ENCODE measurements at places on chromosomes 7 and 10.
A peak's percentile ranks its signal among the peaks of the same experiment; 100 is the strongest.

DNA sequence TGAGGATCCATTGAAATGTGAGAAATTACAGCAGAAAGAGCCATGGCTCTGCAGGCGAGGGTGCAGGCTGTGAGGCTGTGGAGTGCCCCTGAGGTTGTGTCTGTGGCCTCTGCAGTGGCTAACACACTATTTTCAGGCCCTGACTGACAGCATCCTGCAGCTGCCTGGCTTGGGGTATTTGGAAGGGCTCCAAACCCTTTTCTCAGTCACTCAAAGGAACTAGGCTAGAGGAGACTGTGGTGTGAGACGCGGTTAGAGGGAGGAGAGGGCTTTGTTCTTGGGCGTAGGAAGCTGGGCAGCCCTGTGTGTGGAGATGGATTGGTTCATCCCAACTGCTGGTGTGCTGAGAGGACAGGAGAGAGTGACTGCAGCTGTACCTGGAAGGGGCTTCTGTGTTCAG, 134.9 kb downstream of the RAMP3 start:
- no peak for DNase-seq

DNA sequence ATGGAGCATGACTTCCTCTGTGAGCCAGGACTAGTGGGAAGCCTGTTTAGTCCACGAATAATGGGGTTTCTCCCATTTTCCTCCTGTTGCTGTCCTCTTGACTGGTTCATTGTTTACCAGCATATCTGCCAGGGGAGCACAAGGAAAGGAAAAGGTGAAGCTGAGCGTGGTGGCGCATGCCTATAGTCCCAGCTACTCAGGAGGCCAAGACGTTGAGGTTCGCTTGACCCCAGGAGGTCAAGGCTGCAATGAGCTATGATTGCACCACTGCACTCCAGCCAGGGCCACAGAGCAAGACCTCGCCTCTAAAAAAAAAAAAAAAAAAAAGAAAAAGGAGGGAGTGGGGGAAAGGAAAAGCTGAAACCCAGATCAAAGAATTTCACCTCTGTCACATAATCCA, 5.8 kb upstream of the IL2RA start:
- no peak for DNase-seq

- no peak for DNase-seq
Measured at GRCh38 chr10:6729071-6729774, 149.1 kb upstream of the PRKCQ start.

DNA sequence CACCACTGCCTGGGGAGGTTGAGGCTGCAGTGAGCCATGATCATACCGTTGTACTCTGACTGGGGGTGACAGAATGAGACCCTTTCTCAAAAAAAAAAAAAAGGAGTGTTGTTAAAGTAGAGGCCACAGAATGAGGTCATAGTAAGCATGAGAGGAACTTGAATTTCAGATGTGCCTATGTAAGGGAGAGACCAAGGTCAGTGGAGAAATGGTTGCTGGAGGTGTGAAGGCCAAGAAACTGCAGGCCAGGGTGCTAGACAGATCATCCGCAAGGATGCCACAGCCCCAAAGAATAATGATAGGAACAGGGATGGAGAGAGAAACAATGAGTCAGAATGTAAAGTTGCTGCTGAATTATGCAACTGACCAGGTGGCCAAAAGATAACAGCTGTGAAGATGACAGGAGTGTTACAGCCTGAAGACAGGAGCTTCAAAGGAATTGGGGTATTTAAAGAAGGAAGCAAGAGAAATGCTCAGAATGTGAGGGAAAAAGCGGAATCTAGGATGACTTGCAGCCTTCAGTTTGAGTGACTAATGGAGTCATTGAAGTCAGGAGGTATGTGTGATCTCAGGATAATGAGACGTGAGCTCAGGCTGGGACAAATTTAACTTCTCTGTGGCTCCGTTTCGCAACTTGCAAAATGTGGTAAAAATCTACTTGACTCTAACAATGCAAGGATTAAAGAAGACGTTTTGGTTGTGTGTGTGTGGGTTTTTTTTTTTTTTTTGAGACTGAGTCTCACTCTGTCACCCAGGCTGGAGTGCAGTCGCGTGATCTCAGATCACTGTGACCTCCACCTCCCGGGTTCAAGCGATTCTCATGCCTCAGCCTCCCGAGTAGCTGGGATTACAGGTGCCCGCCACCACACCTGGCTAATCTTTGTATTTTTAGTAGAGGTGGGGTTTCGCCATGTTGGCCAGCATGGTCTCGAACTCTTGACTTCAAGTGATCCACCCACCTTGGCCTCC, 22.2 kb downstream of the TYW1B start:
- DNase-seq: peak; percentile 18

- DNase-seq: peak; percentile 43
Measured at GRCh38 chr7:30135301-30136116, 723 bp downstream of the MTURN start.

DNA sequence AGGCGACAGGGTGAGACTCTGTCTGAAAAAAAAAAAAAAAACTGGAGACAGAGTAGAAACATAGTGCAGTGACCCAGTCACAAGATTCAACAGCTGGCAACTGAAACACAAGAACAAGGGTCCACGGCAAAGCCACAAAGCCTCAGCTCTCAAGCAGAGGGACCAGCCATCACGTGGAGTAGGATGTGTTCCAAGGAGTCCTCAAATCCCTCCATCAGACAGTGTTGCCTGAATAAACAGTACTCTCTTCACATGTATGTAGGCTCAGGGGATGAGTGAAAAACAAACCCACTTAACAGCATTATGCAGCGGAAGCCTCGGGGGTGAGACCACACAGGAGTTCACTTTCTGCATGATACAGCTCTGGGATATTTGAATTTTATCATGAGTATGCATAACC, 62.0 kb downstream of the SLIT1 start:
- no peak for DNase-seq

DNA sequence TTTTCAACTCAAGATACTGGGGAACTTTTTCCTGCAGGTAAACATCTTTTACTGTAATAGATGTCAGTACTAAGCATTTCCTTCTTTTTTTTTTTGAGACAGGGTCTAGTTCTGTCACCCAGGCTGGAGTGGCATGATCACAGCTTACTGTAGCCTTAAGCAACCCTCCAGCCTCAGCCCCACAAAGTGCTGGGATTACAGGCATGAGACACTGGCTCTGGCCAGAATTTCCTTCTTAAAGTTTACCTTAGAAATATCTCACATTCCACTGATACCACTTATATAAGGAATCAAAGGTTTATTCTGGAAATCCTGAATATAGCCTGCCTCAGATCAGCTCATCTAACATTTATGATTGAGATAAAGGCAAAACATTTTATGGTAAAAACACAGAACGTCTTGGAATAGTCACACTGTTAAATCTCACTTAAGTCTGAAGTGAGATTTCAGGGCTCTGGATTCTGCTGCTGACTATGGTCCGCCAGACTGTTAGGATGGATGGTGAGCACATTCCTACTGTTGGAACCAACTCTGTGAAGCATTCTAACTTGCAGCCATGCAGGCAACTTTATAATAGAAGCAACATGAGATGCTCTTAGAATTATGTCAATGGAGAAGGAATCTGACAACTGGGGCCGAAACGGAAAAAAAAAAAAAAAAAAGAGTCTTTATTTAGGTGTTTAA, 151.9 kb downstream of the ZMYND11 start:
- DNase-seq: no peak

GRCh38 chr10:119361037-119361436, 153.7 kb downstream of the GRK5 start:
- no peak for DNase-seq

GRCh38 chr7:143263266-143264195, at the start of gene GSTK1:
Gene GSTK1, plus strand, starts transcription at chr7:143263441. Its CDS starts 73 bp downstream, at chr7:143263514.
- DNase-seq: peak; percentile 83

- no peak for DNase-seq
Measured at GRCh38 chr7:70533614-70534013, 598.3 kb upstream of the GALNT17 start.

DNA sequence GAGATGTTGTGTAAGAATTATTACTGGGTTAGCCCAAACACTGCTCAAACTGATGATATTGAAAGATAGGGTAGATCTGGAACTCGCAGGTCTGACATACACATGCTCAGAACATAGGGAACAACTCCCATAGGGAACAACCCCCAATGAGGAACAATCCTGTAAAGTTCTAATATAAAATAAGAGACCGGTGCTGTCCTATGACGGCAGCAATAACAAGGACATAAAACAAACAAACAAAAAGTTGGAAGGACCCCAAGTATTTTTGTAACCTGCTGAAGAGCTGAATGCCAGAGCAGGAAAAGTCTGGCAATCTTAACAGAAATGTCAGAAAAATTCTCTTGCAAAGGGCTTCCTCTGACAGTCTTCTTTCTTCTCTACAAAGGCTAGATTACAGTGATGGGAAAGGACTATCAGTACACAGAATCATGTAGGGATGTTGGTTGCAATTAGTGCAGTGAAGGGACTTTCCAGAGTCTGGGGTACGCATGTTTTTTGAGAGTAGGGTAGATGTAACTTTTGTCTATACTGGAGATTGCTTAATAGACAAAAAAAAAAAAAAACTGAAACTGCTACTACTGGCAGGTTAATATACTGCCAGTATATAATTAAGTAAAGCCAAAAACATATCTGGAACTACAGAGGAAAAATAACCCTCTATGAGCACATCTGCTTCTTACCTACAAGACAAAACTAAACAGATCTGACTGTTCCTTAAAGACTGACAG, 35.5 kb downstream of the IDE start:
- no peak for DNase-seq

DNA sequence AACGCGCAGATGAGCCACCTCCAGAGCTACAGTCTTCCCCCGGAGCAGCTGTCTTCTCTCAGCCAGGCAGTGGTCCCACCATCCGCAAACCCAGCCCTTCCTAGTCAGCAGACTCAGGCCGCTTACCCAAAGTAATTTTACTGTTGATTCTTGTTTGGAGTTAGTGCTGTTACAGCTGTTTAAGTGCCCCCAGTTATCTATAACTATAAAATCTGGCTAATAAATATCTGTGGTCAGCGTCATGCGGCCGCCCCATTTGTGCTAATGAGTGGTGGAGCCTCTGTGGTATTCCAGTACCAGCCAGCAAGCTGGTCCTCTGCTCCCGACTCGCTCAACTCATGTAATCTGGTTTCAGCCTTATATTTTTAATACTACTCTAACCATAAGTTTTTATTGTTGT, 43.2 kb upstream of the TMEM236 start:
- no peak for DNase-seq

DNA sequence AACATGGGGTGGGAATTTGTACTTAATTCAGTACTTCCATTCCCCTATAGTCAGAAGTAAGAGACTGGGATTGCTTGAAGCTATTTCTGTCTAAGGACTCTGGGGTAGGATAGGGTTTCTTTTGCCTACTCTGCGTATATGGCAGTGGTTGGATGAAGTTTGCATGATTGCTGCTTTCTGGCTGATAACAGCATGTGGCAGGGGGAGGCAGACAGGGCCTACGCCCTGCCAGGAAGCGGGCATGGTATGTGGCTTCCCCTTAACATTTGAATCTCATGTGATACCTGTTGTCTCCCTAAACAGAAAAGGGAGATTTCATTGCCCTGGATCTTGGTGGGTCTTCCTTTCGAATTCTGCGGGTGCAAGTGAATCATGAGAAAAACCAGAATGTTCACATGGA, 57.1 kb downstream of the TACR2 start:
- DNase-seq: no peak

DNA sequence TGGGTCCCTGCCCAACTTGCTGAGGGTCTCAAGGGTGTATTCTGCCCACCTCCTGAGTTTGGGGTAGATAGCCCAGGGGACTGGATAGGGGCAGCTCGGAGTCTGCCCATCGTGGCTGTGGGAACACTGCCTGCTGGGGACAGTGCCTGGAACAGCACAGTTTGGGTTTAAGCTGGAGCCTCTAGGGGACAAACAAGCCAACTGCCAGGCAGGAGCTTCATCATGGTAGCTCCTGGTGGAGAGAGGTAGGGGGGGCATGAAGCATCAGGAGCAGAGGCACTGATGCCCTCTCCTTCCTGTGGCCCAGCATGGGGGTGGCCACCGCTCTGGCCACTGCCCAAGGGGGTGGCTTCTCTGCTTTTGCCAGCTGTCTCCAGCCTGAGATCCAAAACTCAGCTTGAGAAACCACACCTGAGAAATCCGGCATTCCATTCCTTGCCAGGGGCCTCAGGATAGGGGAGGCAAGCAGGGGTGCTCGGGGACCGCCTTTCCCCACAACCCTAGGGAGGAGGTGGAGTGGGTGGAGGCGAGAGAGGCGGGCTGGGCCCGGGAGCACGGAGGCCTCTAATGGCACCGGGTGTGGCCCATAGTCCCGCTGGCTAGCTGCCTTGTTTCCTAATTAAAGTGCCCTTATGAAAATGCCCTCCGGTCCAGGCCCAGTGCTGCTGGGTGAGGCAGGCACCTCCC, 47.6 kb downstream of the UNC5B start:
- no peak for DNase-seq

DNA sequence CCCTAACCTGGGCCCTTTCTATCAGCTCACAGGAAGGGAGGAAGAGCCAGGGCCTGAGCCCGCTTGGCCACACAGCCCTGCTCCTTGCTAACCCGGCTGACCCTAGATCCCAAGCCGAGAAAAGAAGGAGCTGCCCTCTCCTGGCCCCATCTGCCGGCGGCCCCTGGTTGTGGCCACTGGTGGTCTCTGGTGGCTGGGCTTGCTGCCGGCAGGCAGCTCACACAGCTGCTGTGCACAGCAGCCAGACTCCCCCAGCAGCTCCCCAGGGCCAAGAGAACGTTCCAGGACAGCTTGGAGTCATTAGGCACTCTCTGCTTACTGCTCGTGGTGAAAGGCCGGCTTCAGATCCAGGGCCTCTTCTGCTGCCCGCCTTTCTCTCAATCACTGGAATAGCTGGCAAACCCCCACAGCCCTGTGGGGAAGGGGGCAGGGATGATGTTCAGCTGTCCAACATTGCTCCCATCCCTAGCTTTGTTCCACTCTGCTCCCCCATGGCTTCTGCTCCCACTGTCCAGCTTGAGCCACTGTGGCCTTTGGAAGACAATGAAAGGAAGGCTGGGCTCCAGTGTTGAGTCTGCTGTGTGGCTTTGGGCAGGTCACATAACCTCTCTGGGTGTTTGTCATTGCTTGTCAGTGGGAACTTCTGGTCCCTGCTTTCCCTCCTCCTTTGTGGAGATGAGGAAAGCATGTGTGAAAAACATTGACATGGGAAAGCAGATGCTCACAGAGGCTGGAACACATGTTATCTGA, 35.4 kb upstream of the COL13A1 start:
- peak; percentile 25 for DNase-seq

- DNase-seq: no peak
Measured at GRCh38 chr7:131493581-131493980, 62.8 kb downstream of the PODXL start.

- no peak for DNase-seq
Measured at GRCh38 chr7:150996376-150997074, 5.7 kb downstream of the NOS3 start.

All from ELF-1 (cell line).